ENCODE measurements at places on chromosomes 7 and 10.

GRCh38 chr7:81937091-81937490, 167.2 kb upstream of the HGF start:
- no peak for DNase-seq

GRCh38 chr7:36280840-36281812, 108.5 kb upstream of the ANLN start:
- peak; percentile 70 for DNase-seq

- no peak for DNase-seq
These were observed 146.1 kb downstream of the SLC16A9 start for GRCh38 chr10:59563531-59563930.

GRCh38 chr10:99965700-99966099, 44.0 kb downstream of the DNMBP start:
- no peak for DNase-seq

- DNase-seq, result no peak
These were observed 37.8 kb upstream of the LRRC17 start for GRCh38 chr7:102874966-102875365.

- no peak for DNase-seq
These were observed 14.1 kb downstream of the PDZD8 start for GRCh38 chr10:117360994-117361667.

DNA sequence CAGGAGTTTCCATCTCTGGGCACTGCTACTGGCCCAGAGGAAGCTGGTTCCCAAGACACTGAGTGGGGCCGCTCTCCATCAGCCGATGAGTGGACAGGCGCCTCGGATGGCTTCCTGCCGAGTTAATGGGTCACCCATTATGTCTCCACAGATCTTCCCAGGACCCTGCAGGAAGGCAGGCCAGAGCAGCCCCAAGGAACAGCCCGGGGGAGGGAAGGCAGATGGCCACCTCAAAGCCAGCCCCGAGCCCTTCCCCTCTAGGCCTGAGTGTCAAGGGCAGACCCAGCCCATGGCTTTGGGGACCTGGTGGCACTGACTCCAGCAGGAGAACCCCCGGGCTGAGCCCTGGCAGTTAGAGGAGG, 3.4 kb upstream of the LFNG start:
- no peak for DNase-seq

DNA sequence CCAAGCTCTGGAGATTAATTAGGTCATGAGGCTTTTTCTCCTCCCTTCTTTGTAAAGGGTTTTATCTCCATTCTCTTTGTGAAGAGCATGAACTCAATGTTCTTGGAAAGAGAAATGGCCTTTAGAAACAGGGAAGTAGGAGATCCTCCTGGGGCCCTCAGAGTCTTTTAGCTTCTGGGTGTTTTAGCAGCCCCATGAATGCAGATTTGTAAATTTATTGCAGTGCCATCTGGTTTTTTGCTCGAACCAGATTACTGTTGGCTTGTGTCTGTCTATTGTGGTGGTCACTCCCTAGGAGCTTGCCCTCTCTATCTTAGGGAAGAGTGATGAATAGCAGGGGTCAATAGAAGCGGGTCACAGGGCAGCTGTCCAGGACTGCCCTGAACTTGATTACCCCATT, 110.6 kb downstream of the BTRC start:
- DNase-seq, result no peak

DNA sequence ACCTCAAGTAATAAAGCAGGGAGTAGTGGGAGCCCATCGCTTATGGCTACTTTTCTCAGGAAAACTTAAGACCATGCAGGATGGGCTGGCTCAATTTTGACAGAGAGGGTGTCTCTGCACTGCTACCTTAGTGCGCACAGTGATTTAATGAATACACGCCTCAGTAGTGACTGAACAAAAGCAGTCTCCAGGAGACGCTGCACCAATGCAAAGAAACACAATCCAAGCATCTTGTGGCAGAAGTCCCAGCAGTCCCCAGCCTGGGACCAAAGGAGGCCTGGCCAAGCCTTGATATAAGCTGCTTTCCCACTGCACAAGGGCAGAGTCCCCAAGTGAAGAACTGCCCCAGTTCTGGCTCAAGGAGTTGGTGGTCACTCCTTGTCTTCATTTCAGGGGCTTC, 368.9 kb downstream of the KCNMA1 start:
- DNase-seq, result no peak

DNA sequence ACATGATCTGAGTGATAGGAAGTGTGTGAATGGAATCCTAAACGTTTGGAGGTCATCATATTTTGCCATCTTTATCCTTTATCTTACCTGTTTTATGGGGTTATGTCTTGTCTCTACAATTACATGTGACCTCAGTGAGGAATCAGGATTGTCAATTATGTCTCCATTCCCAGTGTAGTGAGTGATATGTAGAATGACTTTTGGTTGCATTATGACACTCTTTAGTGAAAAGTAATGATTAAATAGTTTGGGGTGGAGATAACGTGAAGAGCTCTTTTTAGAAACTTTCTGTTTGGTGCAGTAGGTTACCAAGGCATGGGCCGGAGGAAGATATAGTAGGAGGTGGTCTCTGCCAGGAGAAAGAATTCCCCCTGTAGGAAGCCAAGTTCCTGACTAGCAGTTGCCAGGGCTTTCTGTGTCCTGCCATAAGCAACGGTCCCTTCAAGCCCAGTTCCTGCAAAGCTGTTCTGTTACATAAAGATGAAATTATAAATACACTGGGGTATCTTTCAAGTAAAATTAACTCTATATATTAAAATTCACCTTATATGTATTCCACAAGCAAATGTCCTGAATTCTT, 228.2 kb downstream of the NSUN6 start:
- no peak for DNase-seq

Measured in NCI-H446 treated with DMSO at 0.1 percent for 48 hours (cell line).